Osteocyte (in vitro differentiated cells): ENCODE measurements at places on chromosomes 13 and 19.
A peak's percentile ranks its signal among the peaks of the same experiment; 100 is the strongest.

DNA sequence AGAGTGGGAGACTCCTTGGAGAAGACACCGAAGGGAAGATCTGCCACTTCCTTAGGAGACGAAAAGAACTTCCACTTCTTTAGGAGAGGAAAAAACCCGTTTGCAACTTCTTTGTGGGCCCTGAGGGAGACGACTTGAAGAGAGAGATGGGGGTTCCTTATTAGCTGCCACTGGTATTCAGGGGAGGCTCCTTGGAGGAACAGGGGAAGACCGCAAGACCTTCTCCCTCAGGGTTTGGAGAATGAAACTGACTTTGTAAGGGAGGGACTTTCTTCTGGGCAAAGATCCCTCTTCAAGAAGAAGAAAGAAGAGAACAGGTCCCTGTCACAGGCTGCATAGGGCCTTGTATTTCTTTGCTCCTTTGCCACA, 416 bp downstream of the BCKDHA start:
- no peak for DNase-seq

DNA sequence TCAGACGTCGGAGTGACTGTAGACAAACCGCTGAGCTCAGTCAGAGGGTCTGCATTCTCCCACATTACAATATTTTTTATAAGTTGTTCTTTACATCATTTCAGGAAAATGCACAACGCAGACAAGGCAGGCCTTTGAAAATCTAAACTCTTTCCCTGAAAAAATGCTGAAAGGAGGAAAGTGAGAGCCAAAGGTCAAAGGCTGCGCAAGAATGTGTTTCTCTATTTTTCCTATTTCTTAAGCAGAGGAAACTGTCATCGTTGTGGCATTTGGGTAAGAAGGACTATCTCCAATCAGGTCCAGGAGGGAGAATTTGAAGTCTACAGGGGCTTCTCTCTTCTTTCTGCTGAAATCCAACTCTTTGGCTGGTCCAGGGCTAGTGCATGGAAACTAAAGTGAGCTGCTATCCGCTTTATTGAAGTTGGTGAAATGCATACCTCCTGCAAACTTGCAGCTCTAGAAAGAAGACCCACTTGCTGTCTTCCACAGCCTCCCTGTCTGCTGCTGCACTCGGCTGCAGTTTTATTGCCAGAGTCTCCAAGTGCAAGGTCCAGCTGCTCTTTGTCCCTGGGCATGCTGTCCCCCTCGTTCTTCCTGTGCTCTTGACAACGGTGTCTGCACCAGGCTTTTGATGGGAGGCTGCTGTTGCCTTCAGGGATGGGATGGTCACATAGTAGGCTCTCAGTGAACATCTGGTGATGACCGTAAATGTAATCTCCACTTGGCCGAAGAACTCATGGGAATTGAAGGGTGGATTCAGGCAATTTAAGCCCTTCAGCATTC, 31.2 kb downstream of the ZNF536 start:
- peak; percentile 32 for DNase-seq

DNA sequence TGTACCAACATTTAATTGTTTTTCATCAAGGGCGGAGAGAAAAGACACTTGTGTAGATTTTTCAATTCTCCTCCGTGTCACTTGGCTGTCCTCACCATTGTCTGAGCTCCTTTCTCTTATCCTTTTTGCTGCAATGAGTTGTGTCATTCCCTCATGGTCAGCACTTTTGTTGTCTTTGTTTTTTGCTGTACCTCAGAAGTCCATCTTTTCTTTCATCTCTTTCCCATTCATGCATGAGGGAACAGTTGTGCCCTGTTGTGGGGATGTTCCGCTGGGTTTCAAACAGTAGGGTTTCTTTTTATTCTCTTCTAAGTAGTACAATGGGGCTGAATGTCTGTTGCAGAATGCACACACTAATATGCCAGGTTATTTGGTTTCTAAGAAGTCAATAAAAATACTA, 222.6 kb downstream of the TM9SF2 start:
- no peak for DNase-seq

- no peak for DNase-seq
Measured at GRCh38 chr13:43227721-43228120, 204.3 kb downstream of the DNAJC15 start.

- DNase-seq = no peak
Measured at GRCh38 chr19:42254089-42254849, 659 bp downstream of the ERF start.

- peak; percentile 75 for DNase-seq
Measured at GRCh38 chr19:31438401-31439269, 89.4 kb upstream of the TSHZ3 start.

GRCh38 chr19:21586311-21587116, 81.1 kb downstream of the ZNF429 start:
- no peak for DNase-seq

DNA sequence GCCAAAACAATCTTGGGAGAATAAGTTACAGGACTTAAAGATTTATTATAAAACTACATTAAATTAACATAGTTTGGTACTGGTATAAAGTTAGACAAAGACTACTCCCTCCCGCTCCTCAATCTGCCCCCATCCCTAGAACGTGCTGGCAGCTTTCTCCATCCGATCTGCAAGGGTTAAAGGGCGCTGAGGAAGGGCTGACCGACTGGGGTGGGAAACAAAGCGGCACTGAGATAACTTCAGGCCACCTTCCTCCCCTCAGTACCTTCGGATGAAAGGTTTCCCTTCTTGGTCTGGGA, 790 bp upstream of the SUGT1 start:
- DNase-seq = no peak

- no peak for DNase-seq
Measured at GRCh38 chr13:91709180-91709579, 310.8 kb downstream of the GPC5 start.

DNA sequence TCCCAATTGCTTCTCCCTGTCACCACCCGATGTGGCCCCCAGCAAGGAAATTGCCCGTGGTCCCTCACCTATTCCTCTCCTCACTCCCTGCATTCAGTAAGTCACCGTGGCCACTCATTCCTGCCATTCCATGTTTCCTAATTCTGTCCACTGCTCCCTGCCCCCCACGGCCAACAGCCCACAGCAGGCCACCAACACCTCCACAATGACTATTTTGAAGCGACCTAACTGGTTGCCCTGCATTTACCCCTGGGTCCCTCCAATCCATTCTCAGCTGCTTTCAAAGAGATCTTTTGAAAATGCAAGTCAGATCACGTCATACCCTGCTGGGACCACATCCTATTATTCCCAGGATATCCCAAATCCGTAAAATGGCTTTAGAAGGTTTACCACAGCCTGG, 210.4 kb downstream of the DCLK1 start:
- DNase-seq = peak; percentile 46

DNA sequence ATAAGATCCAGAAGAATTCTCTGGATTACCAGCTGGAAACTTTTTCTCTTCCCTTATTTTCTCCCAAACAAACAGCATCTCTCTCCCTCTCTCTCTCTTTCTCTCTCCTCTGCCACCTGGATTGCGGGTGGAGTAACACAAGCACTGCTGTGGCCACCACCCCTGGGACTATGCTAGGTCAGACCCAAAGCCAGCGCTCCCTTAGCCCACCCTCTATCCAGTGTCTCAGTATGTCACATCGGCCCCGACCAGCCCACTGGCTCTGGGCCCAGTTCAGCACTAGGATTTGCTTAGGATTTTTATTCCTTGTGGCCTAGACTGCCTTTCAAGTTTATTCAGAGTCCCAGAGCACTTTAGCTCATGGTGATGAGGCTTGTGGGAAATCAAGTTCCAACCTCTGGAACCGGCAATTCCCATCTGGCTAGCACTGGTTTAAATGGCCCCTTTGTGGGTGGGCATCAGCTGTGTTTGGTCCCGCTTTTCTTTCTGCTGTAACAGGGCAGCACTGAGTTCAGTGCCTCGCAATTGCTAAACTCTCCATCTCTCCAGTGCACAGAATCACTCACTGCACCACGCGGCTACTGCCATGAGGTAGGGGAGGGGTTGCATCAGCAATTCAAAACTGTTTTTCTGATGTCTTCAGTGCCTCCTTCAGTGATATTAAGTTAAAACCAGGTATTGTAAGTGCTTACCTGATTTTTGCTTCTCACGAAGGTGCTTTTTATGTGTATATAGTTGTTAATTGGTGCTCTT, 1623.1 kb downstream of the SLITRK5 start:
- DNase-seq = no peak

DNA sequence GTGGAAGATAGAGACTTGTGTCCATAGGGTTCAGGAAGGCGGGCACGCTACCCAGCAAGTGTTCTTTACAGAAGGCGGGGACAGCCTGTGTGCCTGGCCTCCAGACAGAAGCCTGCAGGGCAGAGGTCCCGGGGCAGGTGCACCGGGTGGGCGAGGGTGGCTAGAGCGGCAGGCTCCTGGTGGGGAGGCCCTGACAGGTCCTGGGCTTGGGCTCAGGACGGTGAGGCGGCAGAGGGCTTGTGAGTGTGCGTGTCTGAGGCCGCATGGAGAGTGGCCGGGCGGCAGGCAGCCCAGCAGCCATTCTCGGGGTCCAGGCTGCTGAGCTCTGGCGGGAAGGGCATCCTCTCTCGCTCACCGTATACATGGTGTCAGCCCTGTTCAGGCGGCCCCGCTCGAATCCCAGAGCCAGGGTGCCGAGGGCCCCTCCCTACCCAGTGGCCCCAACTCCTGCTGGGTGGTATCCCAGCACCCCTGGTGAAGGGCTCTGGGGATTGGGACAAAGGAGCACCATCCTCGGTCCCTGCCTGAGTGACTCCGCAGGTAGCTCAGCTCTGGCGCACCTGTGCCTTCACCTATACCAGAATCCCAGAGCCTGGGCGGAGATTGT, 3.0 kb upstream of the AMH start:
- no peak for DNase-seq

- DNase-seq = no peak
Measured at GRCh38 chr13:33544308-33544707, 258.8 kb upstream of the STARD13 start.

- no peak for DNase-seq
Measured at GRCh38 chr13:21567714-21568113, 36.3 kb downstream of the MICU2 start.

DNA sequence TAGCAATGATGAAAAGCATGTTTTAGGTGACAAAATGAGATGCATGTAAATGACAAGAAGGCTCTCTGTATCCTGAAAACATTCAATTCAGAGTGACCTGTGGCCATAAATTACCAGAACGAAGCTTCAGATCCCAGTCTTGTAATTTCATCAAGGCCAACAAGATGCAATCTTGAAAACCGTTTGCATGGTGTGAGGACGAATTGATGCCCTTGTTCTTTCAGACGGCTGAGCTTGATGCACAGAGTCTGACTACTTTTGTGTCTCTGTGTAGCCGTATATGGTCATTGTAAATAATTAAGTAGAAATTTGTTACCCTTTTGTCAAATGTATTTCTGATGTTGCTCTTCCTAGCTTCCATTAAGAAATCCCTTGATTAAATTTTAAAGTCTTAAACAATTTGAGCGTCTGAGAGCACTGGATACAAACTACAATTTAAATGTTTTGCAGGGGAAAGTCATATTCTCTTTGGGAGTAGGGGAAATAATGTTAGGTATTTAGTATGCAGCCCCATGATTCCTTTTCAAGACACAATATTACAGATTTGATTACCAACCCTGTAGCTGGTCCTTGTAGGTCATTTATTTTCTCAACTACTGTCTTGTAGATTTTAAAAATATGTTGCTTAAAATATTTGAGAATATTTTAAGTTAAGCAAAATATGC, 125.8 kb upstream of the PCDH9 start:
- DNase-seq = no peak

- no peak for DNase-seq
Measured at GRCh38 chr19:44212866-44213346, 574 bp downstream of the ZNF227 start.

DNA sequence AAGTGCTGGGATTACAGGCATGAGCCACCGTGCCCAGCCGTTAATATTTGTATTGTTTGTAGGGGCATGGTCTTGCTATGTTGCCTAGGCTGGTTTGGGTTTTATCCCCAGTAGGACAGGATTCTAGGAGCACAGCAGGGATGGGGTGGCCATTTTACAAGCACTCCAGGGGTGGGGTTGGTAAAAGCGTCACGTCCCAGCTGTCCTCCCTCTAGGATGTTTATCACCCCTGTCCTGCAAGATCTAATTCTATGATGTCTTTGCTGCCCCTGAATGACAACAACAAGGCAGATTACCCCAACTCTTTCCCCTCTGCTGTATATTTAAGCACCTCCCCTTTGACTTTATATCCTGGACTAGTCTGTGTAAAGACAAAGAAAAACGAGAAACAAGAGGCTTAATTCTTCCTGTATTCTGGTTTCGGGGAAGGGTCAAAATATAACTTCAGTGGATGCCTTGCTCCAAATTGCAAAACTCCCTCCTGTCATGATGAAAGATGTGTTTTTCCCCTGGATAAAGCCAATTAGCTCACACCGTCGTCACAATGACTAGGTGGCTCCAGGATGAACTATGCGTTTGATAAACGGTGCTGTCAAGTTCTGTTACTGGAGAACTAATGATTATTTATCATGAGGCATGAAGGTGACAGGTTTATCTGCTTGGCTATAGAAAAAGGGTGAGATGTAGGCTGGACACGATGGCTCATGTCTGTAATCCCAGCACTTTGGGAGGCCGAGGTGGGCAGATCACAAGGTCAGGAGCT, 27.8 kb upstream of the OR1M1 start:
- DNase-seq = no peak

DNA sequence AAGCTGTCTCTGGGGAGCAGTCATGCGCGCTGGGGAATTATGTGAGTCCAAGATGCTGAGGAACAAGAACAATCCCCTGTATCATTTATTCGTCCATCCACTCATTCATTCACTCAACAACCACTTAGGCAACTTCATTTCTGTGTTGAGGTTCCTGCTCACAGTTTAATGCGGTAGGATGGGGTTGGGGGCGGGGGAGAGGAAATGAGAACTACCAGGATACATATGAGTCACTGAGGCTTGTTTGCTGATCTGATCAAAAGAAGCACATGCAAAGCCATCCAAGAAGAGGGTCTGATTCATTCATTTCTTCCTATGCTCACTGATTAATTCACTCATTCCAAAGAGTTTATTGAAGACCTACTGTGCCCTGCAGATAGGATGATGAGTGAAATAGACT, 20.9 kb downstream of the ZNF536 start:
- peak; percentile 23 for DNase-seq

DNA sequence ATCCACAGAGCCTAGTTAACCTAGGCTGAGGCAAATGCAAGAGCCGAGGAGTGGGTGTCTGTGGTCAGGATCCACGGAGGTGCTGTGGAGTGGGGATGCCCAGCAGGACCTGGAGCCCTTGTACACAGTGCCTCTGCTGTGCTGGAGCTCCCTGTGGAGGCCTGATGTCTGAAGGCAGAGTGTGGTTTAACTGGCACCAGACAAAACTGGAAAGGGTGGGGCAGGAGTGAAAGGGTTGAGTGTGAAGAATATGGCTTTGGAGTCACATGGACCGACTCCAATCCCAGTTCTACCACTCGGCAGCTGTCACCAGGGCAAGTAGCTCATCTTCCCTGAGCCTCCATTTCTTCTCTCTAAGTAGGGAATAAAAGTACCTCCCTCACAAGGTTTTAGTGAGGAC, 60.3 kb upstream of the GPR12 start:
- DNase-seq = no peak

DNA sequence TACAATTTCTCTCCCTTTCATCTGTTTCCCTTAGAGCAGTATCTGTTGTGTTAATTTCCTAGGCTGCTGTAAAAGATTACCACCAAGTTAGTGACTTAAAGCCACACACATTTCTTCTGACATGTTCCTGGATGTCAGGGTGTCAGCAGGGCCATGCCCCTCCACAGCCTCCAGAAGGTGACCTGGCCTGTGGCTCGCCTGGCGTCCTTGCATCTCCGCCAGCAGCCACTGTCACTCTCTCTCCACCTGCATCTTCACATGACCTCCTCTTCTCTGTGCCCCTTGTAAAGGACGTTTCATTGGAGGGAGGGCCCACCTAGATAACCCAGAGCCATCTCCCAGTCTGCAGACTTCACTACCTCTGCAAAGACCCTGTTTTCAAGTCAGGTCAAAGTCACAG, 61.3 kb downstream of the SLC7A9 start:
- no peak for DNase-seq

GRCh38 chr13:22369090-22369489, 698.2 kb downstream of the FGF9 start:
- no peak for DNase-seq
